Fibroblast of gingiva (primary cell): ENCODE measurements at places on chromosomes 16 and 17.

DNA sequence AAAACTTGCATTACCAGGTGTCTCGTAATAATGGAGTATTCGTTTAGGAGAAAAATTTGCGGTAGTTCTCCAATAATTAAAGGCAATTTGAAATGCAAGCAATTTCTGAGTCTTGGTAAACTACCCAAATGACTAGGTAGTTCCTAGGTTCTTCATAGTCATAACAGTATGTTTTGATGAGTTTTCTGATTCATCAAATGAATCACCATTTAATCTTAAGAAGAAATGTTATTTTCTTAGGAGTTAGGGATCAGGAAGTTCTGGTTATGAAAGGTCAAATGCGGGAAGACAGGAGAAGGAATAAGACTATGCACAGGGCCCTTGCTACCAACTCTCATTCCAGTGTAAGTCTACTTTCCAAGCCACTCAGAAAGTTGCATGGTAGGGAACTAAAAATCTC is 221.5 kb upstream of the SOX9 start:
- no peak for DNase-seq

- peak; percentile 14 for DNase-seq
These were observed 1.3 kb upstream of the CLEC19A start for GRCh38 chr16:19284207-19284606.

- DNase-seq, result peak; percentile 76
These were observed 14.2 kb upstream of the SLC38A10 start for GRCh38 chr17:81309140-81309858.

DNA sequence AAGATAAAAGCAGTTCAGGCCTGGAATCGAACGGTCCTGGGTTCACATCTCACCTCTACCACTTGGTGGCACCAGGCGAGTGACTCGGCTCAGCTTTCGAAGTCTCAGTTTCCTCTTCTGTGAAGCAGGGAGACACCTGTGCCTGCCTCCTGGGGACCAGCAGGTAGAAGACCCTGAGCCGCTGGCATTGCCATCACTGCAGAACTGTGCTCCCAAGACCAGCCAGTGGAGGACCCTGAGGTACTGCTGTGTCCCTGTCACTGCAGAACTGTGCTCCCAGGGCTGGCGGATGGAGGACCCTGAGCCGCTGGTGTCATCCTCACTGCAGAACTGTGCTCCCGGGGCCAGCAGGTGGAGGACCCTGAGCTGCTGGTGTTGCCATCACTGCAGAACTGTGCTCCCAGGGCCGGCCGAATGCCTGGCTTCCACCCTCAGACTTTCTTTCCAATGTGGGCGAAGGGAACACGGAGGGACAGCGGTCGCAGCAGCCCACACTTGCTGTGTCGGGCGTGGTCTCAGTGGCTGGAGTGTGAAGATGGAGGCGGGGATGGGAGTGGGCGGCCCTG is 8.7 kb upstream of the SLC7A5 start:
- DNase-seq, result no peak

DNA sequence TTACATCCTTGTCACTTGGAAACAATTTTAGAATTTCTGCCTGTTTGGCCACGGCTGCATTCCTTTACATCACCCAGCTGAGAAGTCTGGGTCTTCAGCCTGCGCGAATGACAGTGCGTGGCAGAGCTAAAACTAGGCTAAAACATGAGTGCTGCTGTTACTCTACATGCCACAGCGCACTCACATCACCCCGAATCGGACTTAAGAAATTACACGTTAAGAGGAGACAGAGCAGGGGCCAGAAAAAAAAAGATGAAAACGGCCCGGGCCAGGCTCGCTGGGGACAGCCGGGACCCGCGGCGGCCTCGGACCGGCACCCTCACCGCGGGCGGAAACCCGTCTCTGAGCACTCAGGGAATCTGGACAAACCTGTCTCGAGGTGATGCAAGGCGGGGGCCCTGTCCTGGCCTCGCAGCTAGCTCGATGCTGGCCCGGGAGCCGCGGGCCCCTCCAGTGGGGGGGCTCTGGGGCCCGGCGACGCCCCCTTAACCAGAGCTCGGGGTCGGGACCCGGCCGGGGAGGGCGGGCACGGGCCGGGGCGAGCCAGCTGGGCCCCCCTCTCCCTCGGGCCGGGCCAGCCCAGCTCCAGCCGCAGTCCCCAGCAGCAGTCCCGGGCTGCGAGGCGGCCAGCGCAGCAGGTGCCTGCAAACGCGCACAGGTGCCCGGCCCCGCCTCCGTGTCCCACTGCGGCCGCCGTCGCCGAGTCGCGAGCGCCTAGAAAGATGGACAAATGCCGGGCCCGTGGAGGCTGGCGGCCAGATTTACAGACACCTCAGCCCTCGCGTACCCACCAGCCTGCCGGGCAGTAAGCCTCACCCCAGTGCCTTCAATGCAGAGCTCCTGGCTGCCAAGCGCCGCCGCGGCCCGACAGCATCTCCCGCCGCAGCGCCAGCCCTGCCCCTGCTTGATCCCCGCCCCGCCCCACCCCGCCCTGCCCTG is at the start of gene AKTIP:
Gene AKTIP, minus strand, starts transcription at position 879 of the 939 bp plus-strand sequence. CDS start 2,950 bp downstream, outside the sequence.
- DNase-seq, result peak; percentile 48
